ENCODE measurements at places on chromosomes 4 and X.

- DNase-seq: no peak
Measured at GRCh38 chrX:30620125-30620524, 33.1 kb upstream of the GK start.

DNA sequence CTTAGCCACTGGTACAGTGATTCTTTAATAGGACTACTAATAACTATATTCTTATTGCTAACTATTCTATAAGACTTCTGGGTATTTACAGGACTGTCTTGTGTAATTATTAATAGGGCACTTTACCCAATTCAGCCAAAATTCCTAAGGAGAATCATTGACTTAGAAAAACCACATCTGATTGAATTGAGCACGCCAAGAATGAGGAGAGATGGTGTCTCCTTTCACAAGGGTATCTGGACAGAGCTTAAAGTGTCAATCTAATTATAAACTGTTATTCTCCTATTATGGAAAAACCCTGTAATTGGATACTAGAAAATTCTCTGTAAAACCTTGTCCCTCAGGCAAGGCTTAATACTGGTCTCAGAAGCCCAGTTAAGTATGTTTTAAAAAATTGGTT is 111.1 kb upstream of the TLL1 start:
- DNase-seq: no peak

GRCh38 chrX:12971282-12972003 is 3.5 kb upstream of the TMSB4X start:
- DNase-seq: no peak

DNA sequence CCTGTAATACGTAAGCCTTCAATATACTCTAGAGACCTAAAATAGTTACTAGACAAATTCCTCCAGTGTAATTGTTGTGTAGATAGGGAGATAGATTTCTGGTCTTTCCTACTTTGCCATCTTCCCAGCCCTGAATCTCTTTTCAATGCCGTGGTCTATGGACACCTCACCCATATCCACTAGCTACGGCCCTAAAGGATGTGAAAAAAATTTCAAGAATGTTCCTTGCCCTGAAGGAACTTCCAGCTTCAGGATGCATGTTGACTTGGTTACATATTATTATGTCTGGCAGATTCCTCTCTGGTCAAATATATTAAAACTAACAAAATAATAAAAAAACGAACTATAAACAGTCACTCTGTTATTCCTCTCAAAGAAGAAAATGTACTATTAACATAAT is 52.4 kb upstream of the TSPAN5 start:
- DNase-seq: no peak

DNA sequence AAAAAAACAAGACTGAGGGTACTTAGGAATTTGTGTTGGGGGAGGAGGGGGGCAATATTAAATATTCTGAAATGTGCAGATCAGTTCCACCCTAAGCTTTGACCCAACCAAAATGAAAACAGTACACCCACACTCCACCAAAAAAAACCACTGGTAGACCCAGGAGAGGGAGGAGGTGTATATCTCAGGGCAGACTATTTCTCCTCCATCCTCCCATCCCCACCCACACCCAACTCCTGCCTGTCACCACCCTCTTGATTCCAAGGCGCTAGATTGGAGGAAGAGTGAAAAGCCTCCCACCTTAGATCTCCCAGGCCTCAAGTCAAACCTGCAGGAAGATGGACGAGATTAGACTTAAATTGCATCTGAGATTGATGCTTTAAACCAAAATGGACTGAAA is 76.6 kb upstream of the SRD5A3 start:
- DNase-seq: no peak

DNA sequence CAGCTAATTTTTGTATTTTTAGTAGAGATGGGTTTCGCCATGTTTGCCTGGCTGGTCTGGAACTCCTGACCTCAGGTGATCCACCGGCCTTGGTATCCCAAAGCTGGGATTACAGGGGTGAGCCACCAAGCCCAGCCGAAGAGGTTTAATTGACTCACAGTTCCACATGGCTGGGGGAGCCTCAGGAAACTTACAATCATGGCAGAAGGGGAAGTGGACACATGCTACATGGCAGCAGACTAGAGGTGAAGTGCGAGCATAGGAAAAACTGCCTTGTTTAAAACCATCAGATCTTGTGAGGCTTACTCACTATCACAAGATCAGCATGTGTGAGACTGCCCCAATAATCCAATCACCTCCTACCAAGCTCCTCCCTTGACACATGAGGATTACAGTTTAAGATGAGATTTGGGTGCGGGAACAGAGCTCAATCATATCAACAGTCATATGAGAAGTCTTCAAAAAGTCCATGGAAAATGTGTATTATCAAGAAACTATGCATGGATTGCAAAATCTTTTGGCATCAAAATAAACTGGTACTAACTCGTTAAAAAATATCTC is 25.8 kb upstream of the RPL39 start:
- no peak for DNase-seq

- DNase-seq: no peak
Measured at GRCh38 chr4:3241898-3242524, 6.9 kb upstream of the MSANTD1 start.

DNA sequence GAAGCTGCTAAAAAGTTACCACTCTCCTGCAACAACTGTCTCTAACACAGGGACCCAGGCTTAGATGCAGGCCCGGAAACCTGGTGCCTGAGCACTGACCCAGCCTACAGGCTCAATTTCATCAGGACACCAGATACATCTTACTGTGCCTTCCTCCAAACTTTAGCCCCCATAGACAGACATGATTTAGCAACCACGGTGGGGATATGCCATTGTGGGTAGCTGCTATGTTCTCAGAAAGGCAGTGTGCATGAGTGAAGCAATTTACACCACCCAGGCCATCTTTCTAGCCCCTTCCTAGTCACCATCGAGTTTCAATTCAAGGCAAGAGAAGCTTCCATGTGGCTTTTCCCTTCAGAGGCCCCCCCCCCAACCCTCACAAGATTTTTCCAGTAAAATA is 2.7 kb downstream of the HS3ST1 start:
- no peak for DNase-seq

GRCh38 chr4:111839141-111839540 is 306.1 kb upstream of the FAM241A start:
- no peak for DNase-seq

DNA sequence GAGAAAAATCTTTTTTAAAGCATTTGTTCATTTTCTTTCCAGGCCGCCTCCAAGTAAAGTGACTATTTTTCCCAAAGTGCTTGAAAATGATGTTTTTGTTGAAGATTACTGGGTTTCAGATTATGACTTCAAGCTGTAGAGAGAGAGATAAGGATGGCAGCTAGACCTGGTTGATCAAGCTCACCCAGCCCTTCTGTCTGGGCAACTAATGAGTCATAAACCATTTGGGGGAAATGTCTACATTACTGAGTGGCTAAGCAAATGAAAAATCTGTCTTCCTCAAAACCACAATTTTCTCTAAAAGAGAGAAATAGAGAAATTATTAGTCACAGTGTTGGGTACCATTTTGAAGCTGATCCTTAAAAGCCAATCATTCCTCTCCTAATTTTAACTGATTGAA is 355.4 kb upstream of the CPEB2 start:
- no peak for DNase-seq

GRCh38 chr4:61202638-61203435 is 2.7 kb downstream of the ADGRL3 start:
- DNase-seq: no peak

GRCh38 chr4:184822356-184822755 is 3.4 kb downstream of the ACSL1 start:
- no peak for DNase-seq

DNA sequence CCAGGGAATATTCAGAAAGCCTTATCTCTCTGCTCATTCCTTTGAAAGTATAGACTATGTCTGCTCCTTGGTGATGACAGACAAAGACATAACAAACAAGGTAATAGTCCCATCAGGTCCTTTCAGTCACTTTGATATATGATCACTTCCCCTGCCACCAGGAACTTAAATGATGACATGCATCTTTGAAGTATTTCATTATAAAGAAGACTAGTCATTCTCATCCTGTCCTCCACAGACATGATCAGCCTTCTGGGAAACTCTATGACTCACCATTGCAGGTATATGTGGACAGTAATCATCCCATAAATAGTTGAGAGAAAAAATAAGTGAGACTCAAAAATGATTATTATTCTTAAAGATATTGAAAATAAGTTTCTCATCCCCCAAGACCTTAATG is 117.5 kb upstream of the VCX2 start:
- DNase-seq: no peak

GRCh38 chr4:146245246-146245645 is 30.9 kb downstream of the REELD1 start:
- DNase-seq: no peak

DNA sequence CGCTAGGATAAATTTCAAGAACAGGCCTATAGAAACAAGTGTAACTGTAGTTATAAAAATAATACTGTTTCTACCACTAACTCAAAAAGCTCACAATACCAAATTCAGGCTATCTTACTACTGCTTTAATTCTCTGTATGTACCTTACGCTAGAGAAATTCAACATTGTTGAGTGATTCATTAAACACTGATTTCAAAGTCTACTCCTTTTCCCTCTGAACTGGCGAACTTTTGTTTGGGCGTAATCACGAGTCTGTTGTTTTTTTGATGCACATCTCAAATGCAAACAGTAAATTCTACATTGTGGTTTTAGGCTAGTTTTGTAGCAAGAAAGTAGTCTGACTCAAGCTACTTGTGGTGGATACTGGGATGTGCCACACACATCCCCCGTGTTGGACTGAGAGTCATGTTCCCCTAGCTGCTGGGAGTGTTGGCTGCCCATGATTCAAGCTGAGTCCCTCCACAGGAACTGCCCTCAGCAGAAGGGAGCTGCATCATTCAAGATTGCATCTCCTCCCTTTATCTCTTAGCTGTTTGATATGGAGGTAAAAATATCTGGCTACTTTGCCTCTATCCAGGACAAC is 406.1 kb downstream of the RAPGEF2 start:
- DNase-seq: no peak

DNA sequence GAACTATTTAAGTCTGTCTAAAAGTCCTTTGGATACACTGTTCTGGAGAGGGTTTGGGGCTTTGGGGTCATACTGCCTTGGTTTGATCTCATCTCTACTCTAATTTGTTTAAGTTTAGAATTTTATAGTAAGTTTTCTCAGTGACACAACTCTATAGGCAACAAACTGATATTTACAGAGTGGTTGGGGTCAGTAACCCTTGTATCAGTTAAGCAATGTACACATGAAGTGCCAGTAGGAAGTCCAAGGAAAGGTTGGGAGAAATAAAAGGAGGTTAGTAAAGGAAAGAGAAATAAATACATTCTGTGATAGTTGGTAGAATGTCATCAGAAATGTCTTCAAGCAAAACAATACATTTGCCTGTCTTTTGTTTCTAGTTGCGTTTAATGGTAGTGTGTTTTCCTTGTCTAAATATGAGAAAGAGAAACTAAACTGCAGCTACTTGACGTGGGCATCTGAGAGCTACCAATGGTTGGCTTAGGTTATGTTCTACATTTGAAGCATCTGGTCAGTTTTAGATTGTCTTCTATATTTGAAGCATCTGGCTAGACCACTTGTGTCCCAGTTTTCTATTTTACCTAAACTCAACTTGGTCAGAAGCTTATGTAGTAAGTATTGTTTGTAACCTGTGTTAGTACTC is 6.9 kb downstream of the ATP7A start:
- DNase-seq: no peak

- no peak for DNase-seq
Measured at GRCh38 chrX:63258144-63258543, 93.0 kb downstream of the SPIN4 start.

GRCh38 chr4:153542834-153543233 is 76.7 kb downstream of the TMEM131L start:
- no peak for DNase-seq

- DNase-seq: no peak
Measured at GRCh38 chr4:151067316-151067970, 32.0 kb upstream of the RPS3A start.

DNA sequence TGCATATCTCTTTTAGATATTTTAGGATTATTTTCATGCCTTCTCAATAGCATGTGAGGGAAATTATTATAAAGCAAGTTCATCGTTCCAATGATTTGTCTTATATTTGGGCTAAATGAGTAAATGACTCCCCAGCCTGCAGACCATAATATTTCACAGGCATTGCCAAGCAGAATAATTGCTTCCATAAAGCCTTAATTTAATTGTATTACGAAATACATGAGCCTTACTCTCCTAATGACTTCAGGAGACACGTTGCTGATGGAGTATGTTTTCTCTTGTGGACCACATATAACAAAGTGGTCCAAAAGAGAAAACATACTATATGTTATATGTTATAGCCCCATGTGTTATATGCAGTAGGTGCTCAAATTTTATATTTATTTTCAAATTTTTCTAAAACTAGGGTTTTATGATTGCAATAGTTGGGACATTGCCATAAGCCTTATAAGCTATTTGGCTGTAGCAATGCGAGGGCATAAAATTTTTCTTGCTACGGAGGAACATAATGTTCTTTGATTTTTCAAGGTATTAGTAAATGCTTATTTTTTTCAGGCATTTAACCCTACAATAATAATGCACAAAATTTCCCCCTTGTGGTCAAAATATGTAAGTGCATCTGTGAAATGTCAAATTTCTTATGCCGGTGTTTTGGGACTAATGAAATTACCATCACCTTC is 26.2 kb upstream of the TMPRSS11D start:
- DNase-seq: no peak

GRCh38 chrX:13087322-13088155 is 43.1 kb upstream of the FAM9C start:
- DNase-seq: no peak

- no peak for DNase-seq
Measured at GRCh38 chrX:32483534-32484136, 727.7 kb downstream of the DMD start.

DNA sequence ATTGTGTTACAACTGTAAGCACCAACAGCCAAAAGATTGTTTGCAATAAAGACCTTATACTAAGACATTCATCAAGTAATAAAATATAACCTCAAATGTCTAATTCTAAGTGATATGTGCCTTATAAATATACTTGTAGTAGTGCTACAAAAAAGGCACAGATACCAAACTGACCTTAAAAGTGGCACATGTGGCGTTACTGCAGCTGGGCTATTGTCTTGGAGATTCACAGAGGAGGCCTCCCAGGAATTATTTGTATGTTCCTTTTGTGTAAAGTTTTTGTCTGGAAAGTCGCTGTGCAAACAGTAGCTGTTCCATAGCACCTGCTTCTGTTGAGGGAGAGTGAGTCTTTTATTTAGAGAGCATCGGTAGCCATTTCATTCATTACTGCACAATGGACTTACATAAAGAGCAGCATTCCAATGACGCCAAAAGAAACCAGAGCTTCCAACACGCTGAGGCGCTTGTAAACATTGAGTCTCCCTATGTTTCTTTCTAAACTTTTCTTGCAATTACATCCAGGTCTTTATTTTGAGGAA is 143.7 kb downstream of the RPA4 start:
- no peak for DNase-seq

DNA sequence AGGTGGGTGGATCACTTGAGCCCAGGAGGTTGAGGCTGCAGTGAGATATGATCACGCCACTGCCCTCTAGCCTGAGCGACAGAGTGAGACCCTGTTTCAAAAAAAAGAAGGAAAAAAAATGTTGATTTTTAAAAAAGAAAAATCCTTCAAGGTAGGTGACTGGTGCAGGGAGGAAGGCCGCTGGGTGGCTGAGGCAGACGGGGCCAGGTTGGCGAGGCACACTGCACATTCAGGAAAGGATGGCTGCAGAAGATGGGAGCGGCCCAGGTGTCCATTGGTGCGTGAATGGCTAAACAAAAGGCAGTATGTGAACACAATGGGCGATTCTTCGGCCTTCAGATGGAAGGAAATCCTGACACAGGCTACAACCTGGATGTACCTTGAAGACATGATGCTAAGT is 30.4 kb downstream of the DCTD start:
- DNase-seq: no peak

- DNase-seq: no peak
Measured at GRCh38 chr4:176443646-176444409, 124.1 kb downstream of the SPCS3 start.
